Frontal cortex (tissue), 4 donors: ENCODE measurements at places on chromosomes 7 and 10. TPM values are rescaled to one million over a fixed set of nuclear protein-coding genes. Genes with fewer than 3 reads are reported as not detected.

GRCh38 chr7:127245607-127246006 lies 7.1 kb downstream of the GRM8 start:
- no peak for DNase-seq

- no peak for DNase-seq
Observed at GRCh38 chr10:80443531-80443974, 10.6 kb upstream of the TSPAN14 start.

- DNase-seq: no peak
Observed at GRCh38 chr10:130461631-130462030, 325.4 kb downstream of the GLRX3 start.

The ZYX gene
- total RNA-seq: 4.5 TPM

The DCLRE1C gene
- total RNA-seq: 8.2 TPM
